Right hindlimb (tissue), 1 donor: ENCODE measurements at places on chromosomes 3 and 15.
A peak's percentile ranks its signal among the peaks of the same experiment; 100 is the strongest.

- no peak for DNase-seq
These were observed 280.5 kb downstream of the TBL1XR1 start for GRCh38 chr3:176916777-176917176.

DNA sequence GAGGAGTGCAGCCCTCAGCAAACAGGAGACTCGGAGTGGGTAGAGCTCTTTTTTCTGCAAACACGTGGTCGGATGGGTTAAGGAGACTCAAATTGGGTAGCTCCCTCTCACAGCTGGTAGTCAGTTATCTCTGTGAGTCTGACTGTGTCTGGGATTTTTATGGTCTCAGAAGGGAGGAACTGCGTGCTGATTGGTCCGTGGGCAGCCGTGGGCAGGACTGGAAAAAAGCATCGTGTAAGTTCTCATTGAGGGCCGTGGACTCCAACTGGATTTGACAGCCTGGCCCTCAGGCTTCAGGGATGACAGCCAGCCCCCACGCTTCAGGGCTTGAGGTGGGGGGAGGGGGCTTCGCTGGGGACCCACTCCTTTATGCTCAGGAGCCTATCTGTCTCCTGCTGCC lies 463.9 kb downstream of the EPHA3 start:
- no peak for DNase-seq

- DNase-seq, result no peak
These were observed 511.3 kb downstream of the OCA2 start for GRCh38 chr15:27587810-27588209.

- no peak for DNase-seq
These were observed 31.9 kb upstream of the IGF1R start for GRCh38 chr15:98616397-98616796.

GRCh38 chr3:58009026-58009748 lies 965 bp downstream of the FLNB start:
- DNase-seq, result peak; percentile 53

DNA sequence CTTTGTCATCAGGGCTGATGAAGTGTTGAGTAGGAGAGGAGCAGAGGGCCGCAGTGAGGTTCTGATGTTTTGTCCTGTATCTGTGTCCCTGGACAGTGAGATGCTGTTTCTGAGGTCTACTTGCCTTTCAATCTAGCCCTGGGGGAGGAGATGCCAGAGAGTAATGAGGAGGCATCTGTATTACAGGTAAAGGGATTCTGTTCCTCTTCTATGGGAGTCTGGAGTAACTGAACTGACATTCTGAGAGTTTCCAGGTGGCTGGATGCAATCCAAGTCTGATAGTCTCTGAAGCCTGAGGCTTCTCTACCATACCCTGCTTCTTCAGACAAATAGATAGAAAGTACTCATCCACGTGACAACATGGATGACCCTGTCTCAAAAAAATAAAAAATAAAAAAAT lies 60.9 kb downstream of the IL12A start:
- DNase-seq, result no peak

GRCh38 chr15:85457392-85457968 lies 77.1 kb downstream of the AKAP13 start:
- no peak for DNase-seq

- DNase-seq, result no peak
These were observed 241.7 kb upstream of the ICE2 start for GRCh38 chr15:60720493-60721256.

GRCh38 chr15:58036579-58036978 lies 28.9 kb downstream of the ALDH1A2 start:
- no peak for DNase-seq

GRCh38 chr3:157151627-157152026 lies 8.3 kb downstream of the CCNL1 start:
- DNase-seq, result no peak

- no peak for DNase-seq
These were observed 88.7 kb downstream of the LIPC start for GRCh38 chr15:58520464-58520863.

DNA sequence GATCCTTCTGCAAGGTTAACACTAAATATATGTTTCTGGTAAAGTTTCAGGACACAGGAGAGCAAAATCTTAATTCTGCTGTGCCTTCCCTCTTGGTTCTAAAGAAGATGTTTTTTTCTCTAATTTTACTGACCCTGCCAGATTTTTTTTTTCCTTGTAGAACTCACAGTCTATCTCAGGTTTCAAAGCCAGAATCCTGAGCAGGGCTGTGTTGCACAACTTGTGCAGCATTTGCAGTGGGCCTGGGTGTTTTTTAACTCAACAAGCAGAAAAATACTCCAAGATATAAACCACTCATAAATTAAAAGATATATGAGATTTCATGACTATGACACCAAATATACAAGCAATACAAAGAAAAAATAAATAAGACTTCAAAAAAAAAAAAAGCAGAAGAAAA lies 40.2 kb upstream of the ARF4 start:
- DNase-seq, result no peak

- DNase-seq, result no peak
These were observed 78.0 kb upstream of the POU1F1 start for GRCh38 chr3:87354398-87354797.

- no peak for DNase-seq
These were observed 234.7 kb downstream of the CDIN1 start for GRCh38 chr15:36814105-36814504.

GRCh38 chr15:96416934-96417759 lies 86.6 kb downstream of the NR2F2 start:
- no peak for DNase-seq

DNA sequence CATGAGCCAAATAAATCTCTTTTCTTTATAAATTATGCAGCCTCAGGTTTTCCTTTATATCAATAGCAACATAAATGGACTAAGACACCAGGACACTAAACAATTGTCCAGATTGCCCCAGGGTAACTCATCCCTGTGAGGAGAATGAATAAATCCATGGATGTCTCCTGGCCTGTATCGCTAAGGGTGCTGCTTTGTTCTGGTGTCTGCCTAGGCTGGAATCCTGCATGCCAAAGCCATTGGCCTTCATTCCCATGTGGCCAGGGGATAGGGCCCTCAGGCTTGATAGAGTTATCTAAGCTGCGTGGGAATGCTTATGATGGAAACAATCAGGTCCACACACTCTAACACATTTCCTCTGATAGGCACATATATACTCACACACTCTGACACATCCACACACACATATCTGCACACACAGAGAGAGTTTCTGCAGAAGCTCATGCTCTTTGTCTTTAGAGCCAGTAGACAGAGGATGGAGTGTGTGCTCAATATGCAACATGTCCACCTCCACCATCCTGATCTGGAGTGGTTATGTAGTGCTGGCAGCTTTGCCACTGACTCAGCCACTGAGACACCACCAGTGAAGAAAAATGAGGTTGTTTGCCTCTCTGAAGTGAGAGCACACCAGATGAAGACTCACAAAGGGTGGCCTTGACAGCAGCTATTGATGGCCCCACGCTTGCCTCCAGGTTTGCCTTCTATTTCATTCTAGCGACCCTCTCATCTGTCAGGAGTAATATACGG lies 24.0 kb upstream of the DGKG start:
- no peak for DNase-seq

GRCh38 chr3:4395448-4395847 lies 71.6 kb downstream of the SUMF1 start:
- no peak for DNase-seq

GRCh38 chr15:68113751-68114150 lies 59.6 kb downstream of the PIAS1 start:
- DNase-seq, result no peak

- DNase-seq, result no peak
These were observed 35.4 kb downstream of the MCTP2 start for GRCh38 chr15:94266789-94267188.

DNA sequence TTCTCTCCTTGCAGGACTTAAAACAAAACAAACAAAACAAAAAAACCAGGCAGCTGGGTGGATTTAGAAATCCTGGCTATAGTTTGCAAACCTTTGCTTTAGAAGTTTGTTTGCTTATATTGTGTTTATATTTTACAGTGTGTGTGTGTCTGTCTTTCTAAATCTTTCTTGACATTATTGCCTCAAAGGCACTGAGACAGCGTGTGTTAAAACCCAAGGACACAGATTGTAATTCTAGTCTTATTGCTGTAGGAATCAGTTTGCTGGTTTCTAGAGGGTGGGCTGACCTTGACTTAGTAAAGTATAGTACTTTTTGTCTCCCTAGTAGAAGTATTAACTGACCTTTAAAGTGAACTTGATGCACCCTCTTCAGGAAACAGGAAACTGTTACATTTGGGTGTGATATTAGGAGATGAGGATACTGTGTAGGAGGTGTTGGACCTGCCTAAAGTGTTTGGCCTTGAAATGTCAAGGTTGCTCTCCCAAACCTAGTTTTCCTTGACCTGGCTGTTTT lies 71.0 kb downstream of the TCF12 start:
- no peak for DNase-seq
